ENCODE measurements at places on chromosomes 7 and 10.
A peak's percentile ranks its signal among the peaks of the same experiment; 100 is the strongest.

DNA sequence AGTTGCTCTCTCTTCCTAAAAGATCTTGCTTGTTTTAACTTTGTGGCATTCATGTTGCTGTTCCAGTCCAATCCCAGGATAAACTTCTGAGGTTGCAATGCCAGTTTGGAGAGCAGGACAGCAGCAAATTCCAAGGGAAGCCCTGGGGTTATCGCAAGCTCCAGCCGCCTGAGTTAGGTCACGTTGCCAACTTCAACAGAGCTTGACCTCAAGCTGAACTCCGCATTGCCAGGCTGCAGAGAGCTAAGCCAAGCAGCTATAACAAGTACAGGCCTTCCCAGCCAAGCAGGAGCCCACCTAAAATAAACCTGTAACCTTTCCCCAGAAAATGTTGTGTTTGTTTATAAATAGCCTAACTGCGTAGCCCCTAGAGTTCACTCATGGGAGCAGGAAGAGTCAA is 138.9 kb upstream of the LYZL1 start:
- DNase-seq: no peak

DNA sequence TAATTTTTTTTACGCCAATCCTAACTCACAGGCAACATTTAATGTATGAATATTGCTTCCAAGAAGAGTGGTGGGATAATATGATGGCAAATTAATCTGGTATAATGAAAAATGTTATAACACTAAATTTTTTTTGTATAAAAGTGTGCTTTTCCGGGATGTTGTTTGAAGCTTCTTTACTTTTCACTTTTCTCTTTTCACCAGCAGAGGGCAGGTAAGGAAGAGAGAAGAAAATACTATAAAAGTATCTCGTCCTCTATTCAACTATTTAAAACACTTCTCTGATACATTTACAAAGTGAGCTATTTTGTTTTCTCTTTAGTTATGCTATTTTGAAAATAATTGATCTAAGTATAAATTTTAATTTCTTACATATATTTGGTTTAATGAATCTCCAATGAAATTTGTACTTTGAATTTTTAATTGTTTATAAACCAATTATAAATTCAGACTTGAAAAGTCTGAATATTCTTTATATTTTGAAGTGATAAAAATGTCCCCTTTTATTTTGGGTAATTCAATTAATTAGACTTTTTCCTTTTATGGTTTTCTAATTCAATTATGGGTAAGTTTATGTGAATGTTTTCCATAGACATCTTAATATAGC is 20.7 kb upstream of the CFTR start:
- DNase-seq: peak; percentile 11

- no peak for DNase-seq
These were observed 25.0 kb downstream of the ZFAND2A start for GRCh38 chr7:1134951-1135350.

DNA sequence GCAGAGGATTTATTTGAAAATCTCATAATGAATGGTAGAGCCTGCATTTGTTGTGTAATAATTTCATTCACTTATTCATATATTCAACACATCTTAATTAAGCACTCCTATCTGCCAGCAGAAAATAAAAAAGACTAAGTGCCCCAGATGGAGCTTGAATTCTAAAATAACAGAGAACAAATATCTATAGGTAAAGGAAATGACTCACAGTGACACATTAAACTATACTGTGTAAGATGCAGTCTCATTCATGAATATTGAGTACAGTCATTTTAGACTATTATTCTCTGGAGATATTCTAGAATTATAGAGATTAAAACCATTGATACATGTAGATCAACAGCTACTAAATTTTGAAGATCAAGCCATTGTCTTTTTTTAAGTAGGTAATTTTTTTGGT is 72.1 kb downstream of the PTPRZ1 start:
- no peak for DNase-seq

- DNase-seq: no peak
These were observed 142.7 kb downstream of the ICA1 start for GRCh38 chr7:8119262-8119661.

DNA sequence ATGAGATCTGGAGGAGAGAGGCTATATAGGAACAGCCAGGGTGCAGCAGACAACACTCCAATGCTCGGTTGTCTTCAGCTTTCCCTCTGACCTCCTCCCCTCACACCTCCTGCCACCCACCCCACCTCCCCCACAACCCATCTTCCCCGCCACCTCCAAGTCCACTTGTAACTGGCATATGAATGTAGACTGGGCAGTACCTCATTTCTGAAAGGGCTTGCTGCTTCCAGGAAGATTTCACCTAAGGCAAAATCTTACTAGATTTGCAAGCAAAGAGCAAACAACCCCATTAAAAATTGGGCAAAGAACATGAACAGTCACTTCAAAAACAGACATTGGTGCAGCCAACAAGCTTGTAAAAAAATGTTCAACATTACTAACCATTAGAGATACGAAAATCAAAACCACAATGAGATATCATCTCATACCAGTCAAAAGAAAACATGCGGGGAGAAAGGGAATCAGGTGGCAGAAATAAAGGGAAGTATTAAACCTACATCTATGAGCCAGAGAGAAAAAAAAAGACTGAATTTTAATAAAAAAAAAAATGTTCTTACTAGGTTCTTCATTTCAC is 164.6 kb upstream of the C1GALT1 start:
- DNase-seq: no peak

- DNase-seq: no peak
These were observed 5.8 kb downstream of the UNCX start for GRCh38 chr7:1238450-1238882.

DNA sequence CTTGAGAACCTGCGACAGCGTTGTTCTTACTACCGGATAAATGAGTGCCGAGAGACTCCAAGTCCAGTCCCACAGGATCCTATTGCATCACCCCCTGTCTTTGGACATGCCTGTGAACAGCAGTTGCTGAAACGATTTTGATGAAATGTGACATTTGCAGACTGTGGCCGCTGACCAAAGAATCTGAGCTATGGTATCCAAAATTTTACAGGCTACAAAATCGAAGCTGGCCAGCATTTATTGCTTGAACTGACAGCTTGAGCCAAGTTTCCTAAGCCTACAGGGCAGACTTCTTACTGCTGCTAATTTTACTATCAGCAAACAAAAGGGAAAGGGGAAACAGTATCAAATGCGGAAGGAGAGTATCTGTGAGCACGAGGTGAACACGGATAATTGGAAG is 12.1 kb upstream of the NPVF start:
- DNase-seq: no peak

- DNase-seq: no peak
These were observed 11.2 kb upstream of the C7orf33 start for GRCh38 chr7:148579366-148579765.

DNA sequence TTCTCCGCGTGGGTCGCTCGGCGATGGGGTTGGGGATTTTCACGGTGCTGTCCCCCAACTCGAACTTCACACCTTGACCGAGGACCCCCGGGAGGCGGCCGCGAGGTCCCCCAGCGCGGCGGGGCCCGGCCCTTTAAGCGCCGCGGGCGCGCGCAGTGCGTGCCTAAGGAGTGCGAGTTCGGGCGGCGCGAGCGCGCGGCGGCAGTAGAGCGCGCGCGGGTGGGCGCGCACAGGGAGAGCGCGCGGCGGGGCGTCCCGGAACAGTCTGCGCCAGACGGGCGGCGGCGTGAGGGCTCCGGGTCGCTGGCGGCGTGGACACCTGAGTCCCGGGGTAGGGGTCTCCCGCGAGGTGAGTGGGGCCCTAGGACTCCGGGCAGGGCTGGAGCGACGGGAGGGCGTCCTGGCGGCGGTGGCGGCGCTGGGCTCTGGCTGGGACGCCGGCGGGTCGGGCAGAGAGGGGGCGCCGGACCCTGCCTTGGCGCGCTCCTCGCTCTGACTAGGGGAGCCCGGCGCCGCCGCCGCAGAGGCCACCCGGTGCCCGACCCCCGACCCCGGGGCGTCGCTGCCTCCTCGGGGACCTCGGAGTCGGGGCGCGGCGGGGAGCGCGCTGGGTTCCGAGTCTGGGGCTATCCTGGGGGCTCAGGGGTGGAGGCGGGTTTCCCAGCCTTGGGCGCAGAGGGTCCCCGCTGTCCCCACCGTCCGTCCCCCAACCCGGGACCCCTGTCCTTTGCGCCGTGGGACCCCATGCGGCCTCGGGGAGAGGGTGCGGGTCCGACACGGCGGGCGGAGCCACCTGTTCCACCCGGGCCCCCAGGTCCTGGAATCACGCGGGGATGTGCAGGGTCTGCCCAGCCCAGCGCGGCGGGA is at the start of gene PROSER2:
TSS of gene PROSER2 (plus strand) at position 235 of the 867 bp plus-strand sequence. CDS start 28,722 bp downstream, outside the sequence.
- DNase-seq: peak; percentile 55

DNA sequence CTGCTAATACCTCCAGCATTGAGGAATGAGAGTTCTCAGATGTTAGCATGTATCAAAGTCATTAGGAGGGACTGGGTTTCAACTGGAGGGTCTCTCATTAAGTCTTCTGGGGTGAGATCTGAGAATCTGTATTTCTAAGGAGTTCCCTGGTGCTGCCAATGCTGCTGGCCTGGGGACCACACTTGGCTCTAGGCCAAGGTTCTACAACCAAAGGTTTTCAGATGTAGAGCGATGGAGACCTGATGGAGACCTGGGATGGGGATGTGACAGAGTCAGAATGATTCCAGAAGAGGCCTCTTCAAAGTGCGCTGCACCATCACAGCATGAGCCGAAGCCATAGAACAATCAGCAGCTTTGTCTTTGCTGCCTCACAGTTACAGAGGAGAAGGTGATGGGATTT is 27.2 kb downstream of the ST8SIA6 start:
- DNase-seq: no peak

- no peak for DNase-seq
These were observed 98.3 kb downstream of the CDH23 start for GRCh38 chr10:71494980-71495381.

- DNase-seq: no peak
These were observed 87.8 kb downstream of the LARP4B start for GRCh38 chr10:843703-844102.

- DNase-seq: no peak
These were observed 134.1 kb downstream of the SPAG6 start for GRCh38 chr10:22479419-22479818.

DNA sequence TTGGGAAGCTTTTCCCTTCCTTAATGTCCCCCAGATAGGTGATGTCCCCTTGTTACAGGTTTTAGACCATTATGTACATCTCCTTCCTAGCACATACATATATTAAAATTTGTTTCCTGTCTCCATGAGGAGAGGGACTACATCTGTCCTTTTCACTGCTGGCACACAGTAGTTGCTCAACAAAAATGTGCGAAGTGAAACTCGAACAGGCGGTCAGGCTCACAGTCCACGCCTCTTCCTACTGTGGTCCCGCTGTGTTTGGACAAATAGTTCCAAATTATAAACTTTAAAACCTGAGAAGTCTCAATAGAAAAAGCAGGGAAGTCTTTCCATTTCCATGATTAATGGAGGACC is 1.2 kb upstream of the HHEX start:
- no peak for DNase-seq

GRCh38 chr10:30502266-30503060 is 68.5 kb downstream of the MAP3K8 start:
- DNase-seq: no peak

GRCh38 chr7:32058002-32058401 is 12.2 kb downstream of the PDE1C start:
- DNase-seq: no peak

DNA sequence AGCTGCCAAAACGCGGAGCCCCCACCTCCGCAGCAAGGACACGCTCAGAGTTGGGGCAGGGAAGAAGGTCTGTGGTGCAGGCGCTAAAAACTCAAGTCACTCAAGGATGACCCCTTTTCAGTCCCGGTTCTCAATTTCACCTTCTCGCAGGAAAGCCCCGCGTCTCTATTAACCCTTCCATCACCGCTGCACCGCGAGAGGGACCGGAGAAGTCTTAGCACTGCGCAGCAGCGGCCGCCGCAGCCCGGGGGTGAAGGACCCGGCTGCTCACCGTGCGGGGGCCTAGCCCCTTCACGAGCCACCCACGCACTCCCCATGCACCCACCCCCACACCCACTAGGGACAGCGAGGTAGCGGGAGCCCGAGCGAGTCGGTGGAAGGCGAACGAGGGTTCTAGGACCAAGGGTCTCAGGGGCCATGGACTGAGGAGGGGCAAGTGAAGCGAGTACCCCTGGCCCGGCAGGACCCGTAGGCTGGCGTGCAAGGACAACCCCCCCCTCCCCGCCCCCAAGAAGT is 162.9 kb downstream of the SH3PXD2A start:
- DNase-seq: no peak

GRCh38 chr10:106980495-106981451 is 183.7 kb downstream of the SORCS1 start:
- DNase-seq: no peak

GRCh38 chr10:106728232-106728631 is 436.3 kb downstream of the SORCS1 start:
- no peak for DNase-seq

DNA sequence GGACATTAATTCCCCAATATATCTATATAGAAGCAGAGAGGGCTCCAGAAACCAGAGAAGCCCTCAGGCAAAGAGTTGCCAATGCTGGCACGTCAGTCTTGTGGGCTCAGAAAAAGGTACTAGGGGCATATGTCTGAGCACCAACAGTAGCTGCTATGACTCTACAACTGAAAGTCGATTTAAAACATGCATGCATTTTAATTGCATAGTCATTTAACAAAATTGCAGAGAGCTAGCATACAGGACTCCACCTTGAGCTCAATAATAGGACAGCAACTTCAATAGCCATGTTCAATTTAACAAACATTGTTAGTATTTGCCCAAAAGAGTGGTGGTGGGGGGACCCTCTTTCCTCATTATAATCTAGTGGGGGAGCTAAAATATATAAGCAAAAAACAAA is 126.5 kb downstream of the AMPH start:
- DNase-seq: no peak

DNA sequence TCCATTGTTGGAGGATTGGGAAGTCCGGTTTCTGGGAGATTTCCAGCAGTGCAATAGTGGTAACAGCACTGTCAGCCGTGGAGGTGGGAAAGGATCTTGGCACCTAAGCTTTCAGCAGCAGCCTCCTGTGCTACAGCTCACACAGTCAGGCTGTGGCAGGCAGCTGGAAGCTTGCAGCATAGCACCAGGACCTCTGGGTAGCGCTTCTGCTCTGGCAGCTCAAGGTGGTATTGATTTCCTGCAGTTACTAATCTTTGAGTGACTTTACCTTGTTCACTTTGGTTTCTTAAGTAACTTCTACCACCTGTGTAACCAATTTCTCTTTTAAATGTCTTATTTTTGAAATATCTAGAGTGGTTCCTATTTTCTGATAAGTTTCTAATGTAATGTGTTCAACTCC is 130.5 kb downstream of the LHFPL3 start:
- no peak for DNase-seq

DNA sequence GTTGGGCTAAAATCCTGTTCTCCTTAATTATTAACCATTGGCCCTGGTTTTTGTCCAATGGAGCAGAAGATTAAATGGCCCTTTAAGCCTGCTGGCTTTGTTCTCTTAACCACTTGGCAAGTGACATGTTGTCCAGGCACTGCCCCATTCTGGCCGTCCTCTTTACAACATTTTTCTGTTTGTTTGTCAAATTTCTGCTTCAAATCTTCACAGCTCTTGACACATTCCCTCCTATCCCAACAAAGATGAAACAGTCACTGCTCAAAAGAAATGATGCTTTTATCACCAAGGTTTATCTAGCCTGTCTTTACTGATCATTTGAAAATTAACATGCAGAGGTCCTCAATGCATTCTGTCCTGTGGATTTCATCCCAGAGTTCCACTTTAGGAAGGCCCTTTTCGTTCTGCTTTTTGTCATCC is 700.4 kb downstream of the KCNMA1 start:
- no peak for DNase-seq
